ENCODE measurements at places on chromosomes 12 and 14.

GRCh38 chr12:46240436-46240835, 28.4 kb downstream of the SLC38A1 start:
- DNase-seq, result no peak

DNA sequence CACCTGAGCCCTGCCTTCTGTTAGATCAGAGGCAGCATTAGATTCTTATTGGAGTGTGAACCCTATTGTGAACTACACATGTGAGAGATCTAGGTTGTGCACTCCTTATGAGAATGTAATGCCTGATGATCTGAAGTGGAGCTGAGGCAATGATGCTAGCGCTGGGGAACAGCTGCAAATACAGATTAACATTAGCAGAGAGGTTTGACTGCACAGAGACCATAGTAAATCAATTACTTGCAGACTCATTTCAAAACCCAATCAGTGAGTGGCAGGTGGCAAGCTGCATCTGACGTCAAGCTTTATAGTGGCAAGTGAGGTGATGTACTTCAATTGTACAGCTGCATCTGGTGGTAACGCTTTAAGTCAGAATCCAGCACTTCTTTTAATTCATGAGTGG, 141.6 kb downstream of the GPHN start:
- DNase-seq, result no peak

DNA sequence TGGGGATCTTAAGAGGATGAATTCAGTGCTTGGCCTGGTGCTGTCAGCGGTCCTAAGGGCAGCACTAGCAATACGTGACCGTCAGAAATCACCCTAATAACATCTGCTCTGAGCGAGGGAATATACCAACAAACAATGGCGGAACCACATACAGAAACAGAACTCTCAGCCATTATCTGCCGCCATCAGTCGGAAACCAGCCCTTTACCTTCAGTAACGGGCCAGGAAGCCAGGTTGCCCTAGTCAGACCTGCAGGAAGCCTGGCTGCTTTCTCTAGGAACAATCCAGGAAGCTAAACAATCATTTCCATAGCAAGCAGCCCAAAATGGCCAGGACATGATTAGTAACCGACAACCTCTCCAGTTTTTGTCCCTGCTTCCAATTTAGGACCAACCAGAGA, 5.6 kb downstream of the CDCA4 start:
- DNase-seq, result no peak

DNA sequence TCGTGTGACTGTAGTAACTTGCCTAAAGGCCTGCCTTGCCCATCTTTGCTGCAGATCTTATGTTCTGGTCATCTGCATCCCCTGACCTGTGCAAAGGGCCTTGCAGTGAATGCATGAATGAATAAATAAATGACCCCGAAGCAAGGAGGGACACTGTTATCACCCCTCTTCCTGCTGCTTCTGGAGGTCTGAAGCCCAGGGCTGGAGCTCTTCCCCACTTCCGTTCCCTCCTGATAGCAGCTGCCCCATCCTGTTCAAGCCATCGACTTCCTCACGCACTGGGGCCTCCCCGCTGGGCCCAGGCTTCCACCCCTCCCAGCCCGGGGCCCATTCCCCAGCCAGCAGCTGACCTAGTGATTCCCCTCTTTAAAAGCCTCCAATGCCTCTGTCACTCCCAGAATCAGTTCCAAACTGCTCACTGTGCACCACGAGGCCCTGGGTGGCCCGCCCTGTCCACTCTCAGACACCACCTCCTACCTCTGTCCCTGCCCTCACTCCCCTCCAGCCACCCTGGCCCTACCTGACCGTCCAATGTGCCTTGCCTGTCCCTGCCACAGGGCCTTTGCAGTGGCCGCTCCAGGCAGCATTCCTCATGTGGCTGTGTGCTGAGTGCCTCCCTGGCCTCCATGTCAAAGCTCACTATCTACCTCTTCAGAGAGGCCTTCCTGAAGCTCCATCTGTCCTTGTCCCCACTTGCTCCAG, 78.6 kb downstream of the SCARB1 start:
- no peak for DNase-seq

- DNase-seq, result no peak
These were observed 624 bp downstream of the RIN3 start for GRCh38 chr14:92513966-92514843.

All from stimulated activated CD4-positive, alpha-beta T cell treated with anti-CD3 and anti-CD28 coated beads, Interleukin-15, amount 100 ng/mL, for 1 hour (primary cell).